Stimulated activated naive CD8-positive, alpha-beta T cell treated with anti-CD3 and anti-CD28 coated beads, Interleukin-15, Interleukin-2, amounts not matched to agents 100 U/mL and 50 U/mL, for 24 hours (primary cell): ENCODE measurements at places on chromosomes 16 and 17.

DNA sequence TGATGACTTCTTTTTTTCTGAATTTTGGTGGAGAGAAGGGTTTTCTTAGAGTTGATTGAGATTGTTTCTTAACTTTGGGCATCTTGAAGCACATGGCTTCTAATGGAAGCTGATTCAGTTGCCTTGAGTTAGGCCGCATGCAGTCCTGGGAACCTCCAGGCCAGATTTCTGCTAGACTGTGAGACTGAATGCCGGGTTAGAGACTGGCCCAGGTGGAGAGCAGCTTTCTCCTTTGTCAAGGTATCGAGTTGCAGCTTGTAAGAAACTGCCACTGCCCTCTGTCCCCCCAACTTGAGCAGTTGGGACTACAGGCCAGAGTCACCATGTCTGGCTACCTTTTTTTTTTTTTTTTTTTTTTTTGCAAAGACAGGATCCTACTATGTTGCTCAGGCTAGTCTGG is 77.6 kb downstream of the CLEC16A start:
- no peak for DNase-seq

GRCh38 chr17:66455060-66455459 is 152.6 kb downstream of the PRKCA start:
- no peak for DNase-seq

- peak; percentile 82 for DNase-seq
These were observed 5.3 kb upstream of the CDR2L start for GRCh38 chr17:74981979-74982662.

- DNase-seq: no peak
These were observed 20.6 kb downstream of the TPPP3 start for GRCh38 chr16:67372664-67373063.

DNA sequence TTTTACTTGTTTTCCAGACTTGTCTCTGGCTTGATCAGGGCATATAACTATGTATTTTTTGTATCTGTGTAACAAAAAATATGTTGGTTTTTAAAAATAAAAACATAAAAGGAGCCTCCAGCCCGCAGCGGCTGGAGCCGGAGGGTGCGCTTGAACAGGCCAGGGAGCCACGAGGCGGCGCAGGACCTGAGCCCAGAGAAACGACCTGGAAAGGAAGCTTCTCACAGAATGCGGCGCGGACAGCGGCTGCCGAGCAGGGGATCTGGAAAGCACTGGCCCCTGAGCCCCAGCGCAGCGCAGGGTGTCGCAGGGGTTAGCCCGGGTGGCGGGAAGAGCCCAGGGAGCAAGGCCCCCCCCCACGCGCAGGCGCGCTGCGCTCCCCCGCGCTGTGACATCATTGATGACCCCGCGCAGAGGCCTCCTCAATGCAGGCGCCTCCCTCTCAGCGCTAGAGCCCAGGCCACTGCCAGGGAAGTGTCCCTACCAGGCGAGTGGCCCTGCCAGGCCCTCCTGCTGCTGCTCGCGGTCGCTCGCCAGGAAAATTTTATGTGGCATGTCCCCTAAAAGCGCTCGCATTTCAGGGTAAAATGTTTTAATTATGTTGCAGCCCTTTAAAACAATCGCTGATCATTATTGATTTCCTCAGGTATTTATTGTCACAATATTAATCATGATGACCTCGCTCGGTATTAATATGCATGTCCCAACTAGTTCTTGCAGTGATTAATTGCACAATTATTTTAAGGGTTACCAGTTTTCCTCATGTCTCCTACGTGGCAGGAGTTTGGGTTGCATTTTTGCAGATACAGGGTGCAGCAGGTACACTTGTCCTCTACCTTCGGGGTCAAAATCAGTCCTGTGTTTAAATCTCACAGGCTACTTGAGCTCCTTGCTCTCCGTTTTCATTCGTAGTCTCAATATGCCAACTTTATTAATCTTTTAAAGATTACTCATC is 134.2 kb downstream of the USP22 start:
- DNase-seq: peak; percentile 85

DNA sequence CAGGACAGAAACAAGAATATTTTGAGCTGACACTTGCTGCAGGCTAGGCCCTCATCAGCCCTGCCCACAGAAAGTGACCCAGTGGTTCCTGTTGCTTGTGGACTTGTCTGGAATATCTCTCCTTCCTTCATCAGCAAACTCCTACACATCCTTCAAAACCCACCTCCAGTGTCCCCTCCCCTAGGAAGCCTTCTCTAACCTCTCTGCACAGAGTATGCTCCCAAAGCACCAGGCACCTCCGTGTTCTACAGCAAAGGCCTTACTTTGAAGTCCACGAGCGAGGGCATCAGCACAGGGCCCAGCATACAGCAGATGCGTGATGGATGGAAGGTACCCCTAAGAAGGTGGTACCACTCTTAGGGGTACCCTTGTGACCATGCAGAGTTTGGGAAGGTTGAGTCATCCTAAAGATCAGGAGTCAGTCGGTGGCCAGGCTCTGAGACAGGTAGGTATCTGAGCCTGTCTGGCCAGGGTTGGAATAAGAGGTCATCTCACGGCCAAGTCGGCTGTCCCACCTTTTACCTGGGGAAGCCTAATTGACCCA is 2.0 kb downstream of the CCDC102A start:
- no peak for DNase-seq

DNA sequence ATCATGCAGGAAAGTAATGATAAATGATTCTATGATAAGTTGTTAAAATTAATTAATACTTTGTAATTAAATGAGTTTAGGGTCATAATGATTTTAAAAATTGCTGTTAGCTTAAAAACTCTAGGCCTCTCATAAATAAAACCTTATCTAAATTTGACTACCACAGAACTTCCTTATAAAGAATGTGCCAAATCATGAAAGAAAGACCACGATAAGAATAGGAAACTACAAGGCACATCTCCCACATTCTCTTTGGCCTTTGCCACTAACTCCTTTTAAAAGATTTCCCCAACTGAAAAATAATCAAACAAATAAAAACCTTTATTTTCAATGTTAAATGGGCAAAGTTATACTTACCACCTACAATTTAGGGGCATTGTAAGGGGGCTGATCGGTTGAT is 164.6 kb upstream of the C17orf78 start:
- no peak for DNase-seq

DNA sequence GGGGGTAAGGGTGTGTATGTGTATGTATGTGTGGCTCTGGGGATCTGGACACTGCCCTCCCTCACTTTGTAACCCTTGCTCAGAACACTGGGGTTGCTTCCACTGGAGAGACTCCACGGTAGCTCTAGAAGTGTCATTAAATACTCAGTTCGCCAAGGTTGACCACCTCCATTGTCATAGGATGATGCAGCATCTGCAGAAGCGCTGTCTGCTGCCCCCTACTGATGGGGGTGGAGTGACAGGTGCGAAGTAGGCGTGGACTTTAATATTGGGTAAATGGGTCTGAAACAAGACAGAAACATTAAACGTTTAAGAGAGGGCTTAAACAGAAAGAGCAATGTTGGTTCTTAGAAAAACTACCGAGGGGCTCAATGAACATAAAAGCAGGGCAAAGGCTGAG is 35.5 kb upstream of the STAC2 start:
- DNase-seq: peak; percentile 61

GRCh38 chr17:65099941-65100315 is 37.2 kb upstream of the RGS9 start:
- peak; percentile 84 for DNase-seq

DNA sequence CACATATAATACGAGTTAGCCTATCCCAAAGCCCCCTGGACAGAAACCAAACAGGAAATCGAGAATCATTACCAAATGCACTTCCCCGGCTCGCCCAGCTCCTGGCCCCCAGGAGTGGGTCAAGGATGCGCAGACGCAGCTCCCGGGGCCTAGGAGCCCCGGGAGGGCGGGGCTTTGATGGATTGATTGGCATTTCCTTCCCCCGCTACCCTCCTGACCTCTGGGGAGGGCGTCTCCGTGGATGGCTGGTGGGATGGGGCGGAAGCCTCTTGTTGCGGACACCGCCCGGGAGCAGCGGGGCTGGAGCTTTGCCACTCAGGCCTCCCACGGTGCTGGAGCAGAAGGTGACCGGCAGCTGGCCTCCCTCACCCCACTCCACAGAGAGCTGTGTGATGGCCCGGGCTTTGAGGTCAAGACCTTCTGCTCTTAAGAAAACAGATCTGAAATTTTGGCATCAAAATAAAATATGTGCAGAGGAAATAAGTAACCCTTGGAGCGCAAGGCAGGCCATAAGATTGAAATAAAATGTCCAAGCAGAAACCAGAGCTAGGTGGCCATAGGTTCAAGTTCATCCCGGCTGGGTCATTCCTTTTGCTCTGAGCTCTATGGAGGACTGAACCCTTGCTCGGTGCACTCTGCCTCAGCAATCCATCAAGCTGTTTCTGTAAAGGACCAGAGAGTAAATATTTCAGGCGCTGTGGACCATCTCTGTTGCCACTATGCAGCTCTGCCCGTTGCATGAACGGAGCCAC is 262.3 kb downstream of the SOX9 start:
- no peak for DNase-seq

DNA sequence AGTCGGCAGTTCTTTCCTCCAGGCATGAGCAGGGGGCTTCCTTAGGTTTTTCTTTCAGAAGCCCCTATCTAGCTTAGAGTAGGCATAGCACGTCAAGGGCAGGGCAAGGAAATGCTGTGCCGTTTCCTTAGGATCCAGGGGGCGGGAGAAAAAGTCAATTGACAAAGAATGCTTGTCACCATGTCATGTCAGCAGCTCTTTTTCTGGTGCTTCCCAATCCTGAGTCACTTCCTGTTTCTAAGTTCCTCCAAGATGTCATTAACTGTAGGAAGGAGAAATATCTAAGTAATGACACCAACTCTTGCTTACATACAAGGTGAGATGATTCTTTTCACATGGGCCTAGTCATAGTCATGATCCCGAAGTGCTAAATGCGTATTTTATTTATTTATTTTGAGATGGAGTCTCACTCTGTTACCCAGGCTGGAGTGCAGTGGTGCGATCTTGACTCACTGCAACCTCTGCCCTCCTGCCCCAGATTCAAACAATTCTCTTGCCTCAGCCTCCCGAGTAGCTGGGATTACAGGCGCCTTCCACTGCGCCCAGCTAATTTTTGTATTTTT is 35.2 kb downstream of the GJC1 start:
- DNase-seq: no peak

- no peak for DNase-seq
These were observed 1.3 kb upstream of the SCN4A start for GRCh38 chr17:63973930-63974593.

GRCh38 chr17:77571155-77571981 is 387.1 kb upstream of the TNRC6C start:
- peak; percentile 18 for DNase-seq

DNA sequence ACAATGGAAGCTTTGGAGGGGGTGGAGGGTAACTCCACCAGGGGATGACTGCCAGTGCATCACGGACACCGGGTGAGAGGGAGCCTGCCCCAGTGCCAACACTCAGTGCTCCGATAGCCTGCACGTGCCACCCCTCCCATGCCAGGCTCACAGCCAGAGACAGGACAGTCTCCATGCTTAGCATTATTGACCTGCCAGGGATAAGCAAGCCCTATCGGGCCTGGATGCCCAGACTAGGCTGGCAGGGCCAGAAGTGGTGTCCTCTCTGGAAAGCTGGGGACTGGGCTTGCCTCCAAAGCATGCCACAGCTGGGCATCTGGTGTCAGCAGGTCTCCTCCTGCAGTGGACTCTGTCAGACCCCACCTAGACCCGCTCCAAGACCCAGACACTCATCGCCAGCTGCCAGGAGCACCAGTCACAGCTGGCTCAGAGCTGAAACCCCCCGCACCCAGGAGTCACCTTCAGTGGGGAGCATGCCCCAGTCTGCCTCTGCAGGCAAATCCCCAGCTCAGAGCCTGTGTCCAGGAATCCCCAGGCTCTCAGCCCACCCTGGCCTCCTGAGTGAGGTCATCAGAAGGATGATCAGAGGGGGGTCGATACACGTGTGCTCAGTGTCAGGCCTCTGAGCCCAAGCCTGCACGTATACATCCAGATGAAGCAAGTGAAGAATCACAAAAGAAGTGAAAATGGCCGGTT is 1.8 kb upstream of the RHBDF1 start:
- no peak for DNase-seq

DNA sequence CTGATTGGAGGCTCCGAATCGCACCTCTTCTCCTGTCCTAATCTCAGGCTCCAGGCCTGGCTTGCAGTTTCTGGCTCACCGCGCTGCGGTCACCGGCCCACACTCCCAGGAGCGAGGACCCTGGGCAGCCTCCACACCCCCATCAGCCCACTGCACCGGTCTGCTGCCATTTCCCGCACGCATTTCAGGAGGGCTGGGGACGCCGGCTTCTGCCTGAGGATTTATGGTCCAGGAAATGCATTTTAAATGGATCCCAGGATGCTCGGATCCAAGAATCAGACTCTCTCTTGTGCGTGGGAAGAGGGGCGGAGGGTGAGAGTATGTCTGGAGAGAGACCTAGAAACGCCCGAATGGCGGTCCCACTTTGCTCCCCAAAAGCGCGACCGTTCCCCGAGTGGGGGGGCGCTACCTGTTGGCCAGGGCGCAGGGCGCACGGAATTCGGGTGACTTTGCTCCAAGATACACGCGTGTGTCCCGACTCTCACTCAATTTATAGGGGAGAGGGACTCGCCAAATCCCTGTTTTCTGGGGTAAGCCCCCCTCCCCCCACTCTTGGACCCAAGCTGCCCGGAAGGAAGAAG is 817 bp upstream of the JPH3 start:
- DNase-seq: no peak

GRCh38 chr17:67258821-67259468 is 13.9 kb upstream of the HELZ start:
- DNase-seq: peak; percentile 28

- DNase-seq: no peak
These were observed 16.2 kb upstream of the PVALEF start for GRCh38 chr17:81148986-81149533.

DNA sequence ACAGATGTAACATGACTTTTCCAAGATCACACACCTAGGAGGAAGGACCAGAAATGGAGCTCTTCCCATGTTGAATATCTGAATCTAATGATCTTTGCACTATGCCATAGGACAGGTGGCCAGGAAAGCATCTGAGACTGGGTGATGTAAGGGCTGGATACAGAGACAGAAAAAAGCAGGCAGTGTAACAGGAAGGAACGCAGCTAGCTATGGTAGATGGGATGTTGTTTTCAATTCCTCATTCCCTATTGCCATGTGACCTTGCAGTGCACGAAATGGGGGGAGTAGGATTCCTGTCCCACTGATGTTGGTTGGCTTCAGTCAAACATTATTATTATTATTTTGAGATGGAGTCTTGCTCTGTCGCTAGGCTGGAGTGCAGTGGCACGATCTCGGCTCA is 3.7 kb upstream of the NPIPB15 start:
- no peak for DNase-seq

GRCh38 chr16:85461022-85461813 is 151.9 kb upstream of the GSE1 start:
- DNase-seq: no peak

- DNase-seq: peak; percentile 83
These were observed 12.2 kb upstream of the CCL5 start for GRCh38 chr17:35892091-35893035.

DNA sequence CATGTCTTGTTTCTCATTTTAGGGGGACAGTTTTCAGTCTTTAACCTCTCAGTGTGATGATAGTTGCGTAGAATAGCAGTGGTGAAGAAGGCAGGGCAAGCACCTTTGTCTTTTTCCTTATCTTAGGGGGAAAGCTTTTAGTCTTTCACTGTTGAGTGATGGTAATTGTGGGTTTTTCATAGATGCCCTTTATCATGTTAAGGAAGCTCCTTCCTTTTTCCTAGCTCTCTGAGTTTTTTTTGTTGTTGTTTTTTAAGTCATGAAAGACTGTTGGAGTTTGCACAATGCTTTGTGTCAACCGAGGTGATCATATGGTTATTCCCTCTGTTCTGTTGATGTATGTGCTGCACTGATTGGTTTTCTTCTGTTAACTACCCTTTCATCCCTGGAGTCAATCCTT is 15.7 kb downstream of the NOL11 start:
- DNase-seq: no peak

GRCh38 chr16:10250137-10250828 is 68.1 kb upstream of the GRIN2A start:
- no peak for DNase-seq
